Left colon (tissue), 2 donors: ENCODE measurements at places on chromosomes 3 and 15.

DNA sequence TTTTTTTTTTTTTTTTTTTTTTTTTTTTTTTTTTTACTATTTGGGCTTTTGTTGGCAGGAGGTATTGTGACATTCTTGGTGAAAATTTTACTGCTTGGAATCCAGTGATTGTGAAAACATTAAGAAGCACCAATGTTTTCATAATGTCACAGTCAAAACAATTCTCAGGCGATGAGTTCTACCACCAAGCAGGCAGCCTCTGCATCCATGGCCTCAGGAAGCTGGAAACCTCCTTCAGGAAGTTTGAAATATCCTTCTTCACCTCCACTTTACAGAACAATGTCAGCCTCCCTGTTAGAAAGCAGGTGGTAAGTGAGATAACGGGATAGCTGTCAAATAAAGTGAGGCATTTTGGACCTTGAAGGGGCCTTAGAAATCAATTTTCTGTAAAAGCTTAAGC is 98.3 kb downstream of the MEX3B start:
- DNase-seq: no peak

- no peak for DNase-seq
These were observed 218.6 kb downstream of the PDCD6IP start for GRCh38 chr3:34016925-34017587.

GRCh38 chr3:29004885-29005599 is 275.8 kb upstream of the RBMS3 start:
- DNase-seq: no peak

- DNase-seq: no peak
These were observed 47.7 kb downstream of the KLHDC8B start for GRCh38 chr3:49219132-49219531.

GRCh38 chr3:171095063-171095462 is 68.5 kb upstream of the SLC2A2 start:
- no peak for DNase-seq

DNA sequence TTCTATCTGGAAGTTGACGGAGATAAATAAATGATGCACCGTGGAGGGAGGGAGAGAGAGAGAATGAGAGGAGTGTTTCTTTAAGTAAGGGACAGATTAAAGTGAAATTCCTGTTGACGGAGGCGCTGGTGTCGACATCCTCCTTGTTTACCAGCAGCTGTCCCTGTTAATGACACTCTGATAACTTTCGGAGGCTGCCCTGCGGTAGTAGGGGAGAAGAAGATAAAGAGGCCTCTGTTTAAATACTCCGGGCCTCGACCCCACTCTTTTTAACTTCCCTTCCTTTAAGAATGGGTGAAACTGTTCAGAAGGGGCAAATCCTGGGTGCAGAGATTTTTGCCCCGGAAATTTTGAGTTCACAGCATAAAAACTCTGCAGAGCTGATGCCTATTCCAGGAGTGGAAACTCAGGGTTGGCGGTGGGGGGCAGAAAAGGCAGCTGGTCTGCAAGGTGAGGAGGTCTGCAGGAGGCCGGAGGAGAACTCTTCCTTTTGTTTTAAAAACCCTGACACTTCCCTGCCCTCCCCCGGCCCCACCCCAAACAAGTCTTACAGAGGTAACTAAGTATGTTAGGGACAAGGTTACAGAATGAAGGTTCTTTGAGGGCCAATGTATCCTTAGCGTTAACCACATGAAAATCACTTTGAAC is 276.6 kb upstream of the NR2F2 start:
- DNase-seq: no peak

DNA sequence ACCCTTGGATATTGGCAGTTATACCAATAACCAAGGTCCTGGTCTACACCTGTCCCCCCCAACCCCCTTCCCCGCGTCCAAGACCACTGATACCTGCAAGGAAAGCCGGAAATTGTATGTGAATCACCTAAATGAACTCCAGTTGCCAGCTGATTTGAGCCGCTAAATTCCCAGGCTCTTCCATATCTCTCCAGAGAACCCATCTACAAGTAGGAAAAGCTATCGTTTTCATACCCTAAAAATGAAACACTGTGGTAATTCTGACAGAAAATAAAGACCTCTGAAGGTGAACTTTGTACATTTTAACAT is 114.2 kb upstream of the ICE2 start:
- no peak for DNase-seq

DNA sequence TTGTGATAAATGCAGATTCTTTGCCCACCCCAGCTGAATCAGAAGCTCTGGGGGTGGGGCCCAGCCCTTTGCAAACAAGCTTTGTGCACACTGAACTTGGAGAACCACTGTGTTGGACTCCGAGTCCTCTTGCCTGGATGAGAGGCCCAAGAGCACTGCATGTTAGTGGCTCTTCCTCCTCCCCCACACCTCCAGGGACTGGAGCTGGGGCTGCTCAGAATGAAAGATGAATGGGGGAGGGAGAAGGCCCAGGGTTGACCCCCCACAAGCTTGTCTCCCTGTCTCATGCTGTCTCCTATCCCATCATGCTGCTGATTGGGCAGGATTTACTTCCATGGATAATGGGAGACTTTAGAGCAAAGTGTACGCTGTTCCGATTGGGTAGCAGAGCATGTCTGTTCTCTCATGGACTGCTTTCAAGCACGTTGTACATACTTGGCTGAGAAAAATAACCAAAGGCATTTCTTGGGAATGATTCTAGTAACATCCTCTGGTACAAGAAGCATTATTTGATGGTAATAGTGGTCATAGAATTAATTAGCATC is 99.6 kb downstream of the PGPEP1L start:
- no peak for DNase-seq

DNA sequence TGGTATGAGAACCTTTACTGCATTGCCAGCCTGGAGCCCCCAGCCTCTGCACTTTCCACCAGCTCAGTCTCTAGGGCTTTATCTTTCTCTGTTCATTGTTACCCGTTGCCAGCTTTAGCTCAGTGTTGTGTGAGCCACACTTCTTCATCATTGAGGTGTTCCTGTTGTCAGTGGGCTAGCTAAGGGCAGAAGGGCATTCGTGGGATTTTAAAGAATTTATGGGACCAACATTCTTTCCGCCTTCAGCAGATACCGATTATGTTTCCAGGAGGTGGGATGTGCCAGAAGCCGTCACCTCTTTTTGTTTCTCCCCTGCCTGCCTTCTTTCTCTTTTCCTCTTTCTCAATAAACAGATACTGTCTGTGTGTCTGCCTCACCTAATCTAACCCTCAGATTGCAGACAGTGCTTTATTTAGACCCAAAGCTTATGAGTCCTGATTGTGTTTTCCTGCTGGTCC is 64.5 kb downstream of the PGPEP1L start:
- no peak for DNase-seq

- DNase-seq: peak; percentile 71
These were observed 120.1 kb upstream of the UBE2E1 start for GRCh38 chr3:23685541-23686258.

- peak; percentile 77 for DNase-seq
These were observed 76.0 kb downstream of the PTPRG start for GRCh38 chr3:61637088-61638051.

- DNase-seq: no peak
These were observed 17.7 kb upstream of the CGNL1 start for GRCh38 chr15:57358571-57358970.
